ENCODE measurements at places on chromosomes 1 and 21.

- DNase-seq, result no peak
Measured at GRCh38 chr1:238468068-238468467, 577.3 kb upstream of the ZP4 start.

DNA sequence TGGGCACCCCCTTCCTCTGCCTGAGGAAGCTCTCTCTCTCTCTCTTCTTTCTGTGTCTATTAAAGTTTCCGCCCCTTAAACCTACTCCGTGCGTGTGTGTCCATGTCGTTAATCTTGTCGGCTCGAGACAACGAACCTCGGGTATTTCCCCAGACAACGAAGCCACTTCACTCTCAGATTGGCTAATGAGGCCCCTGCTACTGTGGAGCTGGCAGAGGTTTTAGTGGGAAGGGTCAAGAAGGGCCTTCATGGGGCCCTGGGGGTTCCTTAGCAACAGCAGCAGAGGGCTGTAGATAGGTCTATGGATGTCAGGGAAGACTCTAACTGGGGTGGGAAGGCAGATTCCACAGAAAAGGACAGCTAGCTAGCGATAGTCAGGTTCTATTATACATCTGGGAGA is 239.8 kb upstream of the RAB4A start:
- no peak for DNase-seq

- DNase-seq, result no peak
Measured at GRCh38 chr1:89900791-89901708, 80.2 kb downstream of the LRRC8D start.

- no peak for DNase-seq
Measured at GRCh38 chr1:204445860-204446412, 34.3 kb upstream of the PPP1R15B start.

DNA sequence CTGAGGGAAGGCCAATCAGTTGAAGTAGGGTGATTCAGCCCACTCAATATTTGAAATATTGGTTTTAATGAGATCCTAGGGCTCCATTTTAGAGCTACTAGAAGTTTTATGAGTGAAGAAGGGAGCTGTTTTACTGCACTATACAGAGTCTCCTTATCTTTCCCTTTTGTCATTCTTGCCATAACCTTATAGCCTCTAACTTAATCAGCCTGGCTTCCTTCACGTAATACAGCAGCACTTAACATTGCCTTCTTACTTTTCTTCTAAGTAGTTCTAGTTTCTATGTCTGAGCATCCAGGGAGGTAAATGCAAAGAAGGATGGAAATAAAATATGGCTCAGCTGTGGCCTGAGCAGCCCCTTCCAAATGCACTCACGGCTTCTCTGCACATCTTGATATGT is 299.3 kb downstream of the KIF26B start:
- no peak for DNase-seq

- no peak for DNase-seq
Measured at GRCh38 chr1:153746174-153746573, 18.3 kb downstream of the INTS3 start.

DNA sequence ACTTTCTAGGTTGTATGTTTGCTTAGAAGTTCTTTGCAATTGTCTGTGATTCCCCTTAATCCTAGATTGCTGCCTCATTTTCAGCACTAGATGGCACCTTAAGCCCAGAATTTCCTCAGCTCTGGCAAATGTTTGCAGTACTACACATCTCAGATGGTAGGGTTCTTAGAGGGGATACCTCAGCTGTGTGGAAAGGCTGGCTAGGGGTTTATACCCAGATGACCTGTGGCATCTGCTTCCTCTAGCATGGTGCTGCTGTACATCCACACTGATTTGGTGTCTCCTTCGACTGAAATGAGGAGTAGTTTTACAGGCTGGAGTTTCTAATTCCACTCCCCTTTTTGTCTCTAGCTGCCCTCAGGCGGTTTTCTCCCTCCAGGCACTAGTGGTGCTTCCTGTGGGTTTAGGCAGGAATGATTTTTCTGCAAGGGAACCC is 23.5 kb downstream of the ASB17 start:
- no peak for DNase-seq

DNA sequence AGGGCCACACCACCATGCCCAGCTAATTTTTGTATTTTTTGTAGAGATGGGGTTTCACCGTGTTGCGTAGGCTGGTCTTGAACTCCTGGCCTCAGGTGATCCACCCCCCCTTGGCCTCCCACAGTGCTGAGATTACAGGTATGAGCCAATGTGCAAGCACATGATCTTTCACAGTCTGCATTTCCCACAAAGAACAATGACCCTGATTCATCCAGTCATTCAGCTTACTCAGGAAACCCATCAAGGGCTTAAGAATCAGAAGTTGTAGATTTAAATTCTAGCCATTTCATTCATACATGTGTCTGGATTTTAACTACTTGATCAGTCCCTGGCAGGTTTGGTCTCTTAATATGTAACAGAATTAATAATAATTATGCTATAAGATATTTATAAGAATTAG is 2065.7 kb downstream of the MRPL39 start:
- no peak for DNase-seq

DNA sequence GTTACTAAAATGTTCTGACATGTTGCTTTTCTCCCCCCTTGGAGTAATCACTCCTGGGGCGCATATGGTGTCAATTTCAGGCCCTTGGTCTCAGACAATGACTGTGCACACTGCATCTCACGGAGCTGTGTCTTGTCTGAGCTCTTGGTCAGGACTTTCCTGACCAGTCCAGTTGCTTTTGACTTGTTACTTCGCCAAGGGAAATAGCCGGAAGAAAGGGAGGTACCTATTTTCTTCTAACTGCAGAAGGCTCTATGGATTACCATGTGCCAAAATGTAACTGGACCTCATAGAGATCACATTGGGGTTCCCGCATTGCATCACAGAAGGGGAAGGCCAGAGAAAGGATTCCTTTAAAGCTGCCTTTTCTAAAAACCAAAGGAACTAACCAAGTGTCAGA is 68.6 kb downstream of the SPAG17 start:
- DNase-seq, result no peak

- DNase-seq, result no peak
Measured at GRCh38 chr1:175146529-175147213, 45.9 kb downstream of the KIAA0040 start.

- DNase-seq, result no peak
Measured at GRCh38 chr1:89759036-89759435, 61.8 kb upstream of the LRRC8D start.

DNA sequence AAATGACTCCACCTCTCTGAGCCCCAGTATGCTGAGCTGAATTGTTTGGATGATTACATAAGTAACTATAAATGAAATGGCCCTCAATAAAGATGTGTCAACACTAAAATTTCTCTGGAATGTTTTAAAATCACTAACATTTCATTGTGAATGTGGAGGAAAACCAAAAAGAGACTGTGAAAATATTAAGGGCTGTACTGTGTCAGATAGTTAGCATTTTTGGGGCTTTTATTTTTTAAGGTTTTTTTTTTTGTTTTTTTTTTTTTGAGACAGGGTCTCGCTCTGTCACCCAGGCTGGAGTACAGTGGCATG is 6.3 kb downstream of the MYOC start:
- DNase-seq, result no peak

- DNase-seq, result no peak
Measured at GRCh38 chr1:92817986-92818764, 13.7 kb upstream of the RPL5 start.

- no peak for DNase-seq
Measured at GRCh38 chr1:113846391-113847035, 25.0 kb downstream of the PTPN22 start.

GRCh38 chr1:168693197-168693871 is 35.7 kb downstream of the DPT start:
- no peak for DNase-seq

DNA sequence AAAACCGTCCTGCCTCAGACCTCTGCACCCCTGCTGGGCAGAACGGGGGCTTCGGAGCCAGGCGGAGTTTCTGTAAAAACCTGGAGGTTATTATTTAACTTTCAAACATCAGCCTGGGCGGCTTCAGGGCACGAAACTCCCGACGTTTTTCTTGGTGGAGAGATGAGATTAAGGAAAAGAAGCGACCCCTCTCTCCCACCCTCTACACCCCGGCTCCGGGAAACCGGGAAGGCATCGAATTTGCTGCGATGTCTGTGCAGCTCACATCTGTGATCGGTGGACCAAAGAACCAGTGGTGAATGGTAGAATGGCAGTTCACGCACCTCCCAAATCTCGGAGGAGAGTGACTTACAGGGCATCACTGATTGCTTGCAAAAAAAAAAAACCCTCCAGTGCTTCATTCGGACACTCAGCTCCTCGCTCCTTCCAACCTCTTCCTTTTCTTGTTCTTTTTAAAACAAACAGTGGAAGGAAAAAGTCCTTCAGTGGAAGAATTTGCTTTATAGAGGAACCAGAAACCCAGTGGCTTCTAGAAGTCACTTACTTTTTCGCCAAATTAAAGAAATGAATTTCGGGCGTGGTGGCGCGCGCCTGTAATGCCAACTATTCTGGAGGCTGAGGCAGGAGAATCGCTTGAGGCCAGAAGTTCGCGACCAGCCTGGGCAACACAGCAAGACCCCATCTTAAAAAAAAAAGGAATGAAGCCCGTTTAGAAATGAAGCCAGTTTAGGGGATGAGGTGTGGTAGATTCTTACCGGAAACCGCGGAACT is 884 bp downstream of the PHACTR4 start:
- DNase-seq, result no peak

DNA sequence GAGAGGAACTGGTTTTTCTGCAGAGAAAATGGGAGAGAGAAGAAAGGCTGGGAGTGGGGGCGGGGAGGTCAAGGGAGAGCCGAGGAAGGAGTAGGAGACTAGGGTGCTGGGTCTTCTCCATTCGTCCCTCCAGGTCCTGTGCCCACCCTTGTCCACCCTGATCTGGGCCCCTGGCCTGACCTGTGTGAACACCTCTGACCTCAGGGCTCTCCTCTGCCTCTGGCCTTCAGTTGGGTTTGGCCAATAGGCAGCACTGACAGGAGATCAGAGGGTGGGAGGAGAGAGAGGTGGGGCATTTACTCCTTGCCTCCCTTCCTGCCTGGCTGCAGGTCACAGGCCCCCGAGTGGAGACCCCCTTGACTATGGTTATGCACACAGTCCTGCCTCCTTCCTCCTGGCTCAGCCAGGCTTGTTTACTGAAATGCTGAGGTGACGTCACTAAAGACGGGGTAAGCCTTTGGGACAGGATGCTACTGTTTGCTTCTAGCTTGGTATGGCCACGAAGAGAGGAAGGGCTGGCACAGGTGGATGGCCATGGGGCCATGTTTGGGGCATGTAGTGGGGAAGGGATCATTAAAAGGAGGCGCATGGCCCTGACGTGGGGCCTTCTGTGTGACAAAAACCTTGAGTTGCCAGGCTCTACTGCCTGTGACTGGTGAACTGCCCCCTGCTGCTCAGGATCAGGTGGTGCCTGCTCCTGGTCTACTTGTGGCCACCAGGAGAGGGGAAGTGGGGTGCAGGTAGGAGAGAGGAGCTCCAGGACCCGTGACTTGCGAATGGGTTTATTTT is 248.7 kb upstream of the CSF3R start:
- DNase-seq, result peak; percentile 87

DNA sequence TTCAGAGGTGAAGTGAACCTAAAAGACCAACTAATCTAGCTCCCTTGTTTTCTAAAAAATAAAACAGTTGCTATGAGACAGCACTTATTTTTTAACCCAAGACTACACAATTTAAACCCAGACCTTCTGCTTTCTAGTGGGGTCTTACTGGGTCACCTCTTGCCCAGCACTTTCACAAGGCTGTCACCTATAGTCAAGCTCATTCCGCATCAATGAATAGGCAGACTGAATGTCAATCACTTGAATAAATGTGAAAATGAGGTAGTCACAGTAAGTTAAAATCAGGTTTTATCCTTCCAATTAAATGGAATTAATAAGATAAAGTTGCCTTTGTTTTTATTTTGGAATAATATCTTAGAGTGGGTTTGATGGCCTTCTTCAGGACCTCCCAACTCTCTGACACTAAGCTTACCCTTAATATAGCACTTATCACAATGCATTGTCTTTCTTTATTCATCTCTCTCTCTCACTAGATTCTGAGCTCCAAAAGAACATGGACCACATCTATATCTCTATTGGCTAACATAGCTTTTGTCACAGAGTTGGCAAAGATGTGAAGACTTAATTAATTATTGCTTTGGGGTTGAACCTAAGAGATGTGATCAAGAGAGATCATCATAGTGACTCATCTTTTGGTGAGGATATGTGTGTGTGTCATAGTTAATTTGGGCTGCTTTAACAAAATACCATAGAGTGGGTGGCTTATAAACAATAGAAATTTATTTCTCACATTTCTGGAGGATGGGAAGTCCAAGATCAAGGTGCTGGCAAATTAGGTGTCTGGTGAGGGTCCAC is 248.7 kb upstream of the DAB1 start:
- DNase-seq, result no peak

- DNase-seq, result no peak
Measured at GRCh38 chr1:230982696-230983095, 3.8 kb downstream of the ARV1 start.

DNA sequence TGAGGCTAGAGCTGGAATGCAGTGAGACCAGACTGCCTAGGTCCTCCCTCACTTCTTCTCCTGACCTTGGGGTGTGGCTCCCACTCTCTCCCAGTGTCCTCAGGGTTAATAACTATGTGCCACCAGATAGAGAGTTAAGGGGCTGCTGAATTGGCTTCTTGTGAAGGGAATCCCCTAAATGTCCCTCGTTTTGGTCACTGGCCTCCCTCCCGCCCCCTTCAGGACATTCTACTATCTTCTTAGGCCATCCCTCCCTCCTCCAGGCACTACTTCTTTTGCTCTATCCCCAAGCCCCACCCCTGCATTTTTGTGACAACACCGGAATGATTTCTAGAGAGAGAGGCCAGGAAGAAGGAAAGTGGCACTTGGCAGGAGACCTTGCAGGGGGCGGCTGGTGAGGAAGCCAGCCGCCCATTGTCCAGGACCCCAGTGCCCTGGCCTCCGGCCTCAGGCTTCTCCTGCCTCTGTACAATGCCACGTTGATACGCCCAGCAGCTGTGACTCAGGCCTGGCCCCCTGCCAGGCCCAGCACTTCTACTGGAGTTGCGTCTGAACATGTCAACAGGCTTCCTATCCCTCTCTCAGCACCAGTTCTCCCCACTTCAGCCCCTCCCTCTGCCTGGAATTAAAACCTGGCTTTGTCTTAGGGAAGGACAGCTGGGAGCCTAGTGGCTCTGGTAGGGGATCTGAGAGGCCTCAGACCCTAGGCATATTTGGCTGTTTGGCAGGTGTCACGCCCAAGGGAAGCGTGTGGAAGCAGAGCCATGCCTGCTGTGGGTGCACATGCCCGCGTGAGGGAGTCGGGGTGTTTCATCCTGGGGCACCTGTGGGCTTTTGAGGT is 9.1 kb downstream of the LMNA start:
- no peak for DNase-seq

Measured in vagina (tissue), 2 donors.